SK-N-DZ (cell line): ENCODE measurements at places on chromosomes 7 and 10.

- DNase-seq: no peak
Observed at GRCh38 chr7:14303536-14303935, 314.1 kb upstream of the ETV1 start.

DNA sequence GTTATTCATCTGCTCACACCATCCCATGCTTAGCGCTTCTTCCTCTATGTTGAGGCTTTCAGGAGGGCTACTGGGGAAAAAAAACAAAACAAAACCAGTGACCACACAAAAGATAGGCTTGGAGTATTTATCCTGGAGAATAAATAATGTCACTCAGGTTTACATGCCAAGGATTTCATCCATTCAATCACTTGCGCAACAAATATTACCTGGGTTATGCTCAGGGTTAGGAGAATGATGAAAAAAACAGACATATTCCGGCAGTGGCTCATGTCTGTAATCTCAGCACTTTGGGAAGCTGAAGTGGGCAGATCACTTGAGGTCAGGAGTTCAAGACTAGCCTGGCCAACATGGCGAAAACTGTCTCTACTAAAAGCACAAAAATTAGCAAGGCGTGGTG lies 3.3 kb upstream of the ELOVL3 start:
- no peak for DNase-seq

GRCh38 chr10:127153181-127153580 lies 43.2 kb downstream of the INSYN2A start:
- DNase-seq: no peak

GRCh38 chr10:36423821-36424248 lies 701.6 kb upstream of the ANKRD30A start:
- no peak for DNase-seq

DNA sequence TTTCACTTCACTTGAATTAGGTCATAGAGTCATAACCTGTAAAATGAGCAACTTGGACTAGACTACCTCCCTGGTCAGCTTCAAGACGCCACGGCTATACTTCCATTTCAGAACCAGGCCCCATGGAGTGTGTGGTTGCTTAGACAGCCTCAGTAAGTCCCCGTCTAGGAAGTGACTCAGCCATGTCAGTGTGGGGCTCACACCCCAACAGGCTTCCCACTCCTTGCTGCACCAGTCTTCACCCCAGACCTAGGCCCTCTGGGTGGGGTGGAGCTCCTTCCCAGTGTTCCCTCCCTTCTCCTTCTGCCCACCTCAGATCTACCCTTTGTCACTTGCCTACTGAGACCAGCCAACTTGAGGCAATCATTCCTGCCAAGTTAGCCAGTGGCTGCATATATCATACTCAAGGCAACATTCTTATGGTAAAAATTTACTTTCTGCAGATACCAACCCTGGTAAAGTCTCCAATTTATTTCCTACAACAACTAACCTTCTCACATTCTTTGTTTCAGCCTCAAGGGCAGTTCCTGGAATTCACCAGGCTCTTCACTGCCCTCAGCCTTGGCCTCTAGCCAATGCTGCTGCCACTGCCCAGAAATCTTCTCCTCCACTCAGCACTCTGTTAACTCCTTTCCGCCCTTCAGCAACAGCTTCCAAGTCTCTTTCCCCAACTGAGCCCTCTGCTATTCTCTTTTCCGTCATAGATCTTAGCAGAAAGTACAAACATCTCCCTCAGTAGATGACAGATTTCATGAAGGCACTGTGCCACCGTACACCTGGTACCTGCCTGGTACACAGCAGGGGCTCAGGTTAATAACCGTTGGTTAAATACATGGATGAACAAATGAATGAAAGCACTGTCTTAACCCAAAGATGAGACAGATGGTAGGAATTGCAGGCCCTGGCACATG lies 31.3 kb upstream of the ZNRF2 start:
- no peak for DNase-seq

DNA sequence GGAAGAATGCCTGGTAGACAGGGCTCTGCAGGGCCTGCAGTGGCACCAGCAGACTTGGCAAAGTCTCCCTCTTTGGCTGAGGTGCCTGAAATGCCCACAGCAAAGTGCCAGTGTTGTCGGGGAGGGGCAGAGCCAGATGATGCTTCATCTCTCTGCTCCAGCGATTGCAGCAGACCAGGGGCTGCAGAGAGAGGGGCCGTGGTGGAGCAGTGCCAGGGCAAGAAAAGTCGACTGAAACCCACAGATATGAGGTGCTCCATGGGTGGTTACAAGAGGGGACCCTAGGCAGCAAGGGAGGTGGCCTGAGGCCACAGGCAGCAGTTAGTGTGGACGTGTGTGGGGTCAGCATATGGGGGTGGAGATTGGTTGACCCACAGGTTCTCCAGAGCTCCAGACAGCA lies 123.5 kb upstream of the SHH start:
- DNase-seq: no peak

DNA sequence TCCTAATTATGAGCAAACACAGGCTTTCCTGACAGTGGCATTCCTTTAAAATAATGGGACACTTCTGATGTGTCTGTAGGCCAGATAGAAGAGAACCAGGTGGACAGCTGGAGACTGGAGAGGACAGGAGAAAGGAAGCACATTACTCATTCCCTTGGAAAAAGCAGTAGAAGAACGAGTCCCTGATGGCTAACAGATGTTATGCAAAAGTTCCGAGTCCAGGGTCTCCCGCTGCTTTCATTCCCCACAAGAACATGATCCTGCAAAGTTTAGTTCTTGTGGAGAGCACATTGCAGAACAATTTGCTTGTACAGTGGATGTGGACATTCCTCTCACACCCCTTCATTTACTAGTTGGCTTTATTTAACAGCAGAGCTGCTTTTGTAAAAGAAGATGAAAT lies 137.6 kb downstream of the GPAM start:
- DNase-seq: no peak

DNA sequence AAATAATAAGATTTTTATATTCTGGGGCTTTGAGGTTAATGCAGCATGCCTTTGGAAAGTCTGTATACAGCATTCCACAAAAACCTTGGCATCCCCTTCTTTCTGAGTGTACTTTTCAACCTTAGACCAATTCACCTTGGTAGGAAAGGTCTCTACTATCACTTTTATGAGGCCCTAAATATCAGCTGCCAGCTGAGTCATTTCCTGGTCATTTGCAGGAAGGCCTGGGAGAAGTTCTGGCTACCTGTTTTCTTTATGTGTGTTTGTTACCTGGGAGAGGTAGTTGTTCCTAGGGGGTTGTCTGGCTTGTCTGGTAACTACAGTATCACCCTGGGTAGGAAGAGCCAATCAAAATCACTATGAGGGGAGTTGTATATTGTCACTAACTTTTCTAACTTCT lies 4.1 kb downstream of the SPAM1 start:
- DNase-seq: no peak

DNA sequence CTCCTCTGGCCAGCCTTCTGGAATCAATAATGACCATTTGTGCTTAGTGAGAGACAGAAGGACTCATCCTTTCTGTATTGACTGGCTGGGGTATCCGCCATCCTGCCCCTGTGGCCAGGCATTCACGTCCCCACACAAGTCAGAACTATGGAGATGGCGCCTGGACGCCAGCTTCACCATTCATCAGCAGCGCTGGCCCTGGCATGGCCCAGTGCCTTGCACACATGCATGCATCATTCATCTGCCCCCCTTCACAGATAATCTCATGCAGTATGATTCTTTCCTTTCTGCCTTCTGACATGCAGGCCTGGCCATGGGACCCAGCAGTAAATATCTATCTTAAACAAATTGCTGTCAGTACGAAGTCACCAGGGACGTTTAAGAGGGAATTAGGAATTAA lies 114.8 kb upstream of the MKI67 start:
- DNase-seq: no peak

- no peak for DNase-seq
Observed at GRCh38 chr7:150666412-150666811, 19.1 kb upstream of the GIMAP2 start.

DNA sequence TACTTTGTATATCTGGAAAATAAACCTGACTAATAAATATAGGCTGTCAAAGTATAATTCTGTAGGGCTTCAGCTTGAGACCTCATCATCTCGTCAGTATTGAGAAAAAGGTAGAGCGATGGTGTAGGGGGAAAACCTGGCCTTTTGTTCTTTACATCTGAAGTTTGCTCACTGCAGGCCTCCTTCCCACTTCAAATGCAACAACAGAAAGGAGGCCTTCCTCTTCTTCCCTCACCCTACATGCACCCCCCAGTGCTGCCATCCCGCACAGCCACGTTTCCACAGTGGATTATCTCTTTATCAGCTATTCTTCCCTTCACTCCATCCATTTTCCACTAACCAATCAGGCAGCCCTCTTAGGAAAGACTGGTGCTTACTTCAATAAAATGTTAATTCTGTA lies 112.3 kb downstream of the VTI1A start:
- no peak for DNase-seq

DNA sequence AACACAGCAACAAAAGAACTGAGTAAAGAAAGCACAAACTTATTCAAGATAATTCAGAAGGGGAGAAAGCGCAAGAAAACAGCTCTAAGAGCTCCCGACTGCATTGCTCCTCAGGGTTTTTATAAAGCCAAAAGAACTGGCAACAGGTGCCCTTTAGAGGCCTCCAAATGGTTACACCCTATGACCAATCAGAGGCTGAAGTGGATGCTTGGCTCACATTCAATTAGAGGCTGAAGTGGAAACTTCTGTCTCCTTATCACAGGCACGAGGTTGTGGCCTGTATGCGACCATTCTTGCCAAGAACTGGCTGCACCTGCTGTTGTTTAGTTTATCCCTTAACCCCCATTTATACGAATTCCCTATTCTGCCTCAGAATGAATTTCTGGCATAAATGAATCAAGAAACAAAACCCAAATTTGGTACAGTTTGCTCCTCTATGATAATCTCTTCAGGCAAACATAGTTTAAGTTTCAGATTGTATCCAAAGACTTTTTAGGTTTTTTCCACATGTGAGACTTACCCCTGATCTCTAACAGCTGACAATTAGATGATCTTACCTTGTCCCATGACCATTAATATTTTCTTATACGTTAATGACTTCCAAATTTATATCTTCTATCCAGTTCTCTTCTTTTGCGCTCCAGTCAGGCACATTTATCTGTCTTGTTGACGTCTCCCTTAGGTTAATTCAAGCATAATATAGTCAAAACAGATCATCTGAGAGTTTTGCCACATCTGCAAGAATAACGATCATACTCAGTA lies 504.8 kb downstream of the NXPH1 start:
- DNase-seq: no peak

- no peak for DNase-seq
Observed at GRCh38 chr7:67251986-67252558, 255.4 kb downstream of the TYW1 start.

- DNase-seq: no peak
Observed at GRCh38 chr10:60963441-60964256, 19.7 kb upstream of the RHOBTB1 start.

DNA sequence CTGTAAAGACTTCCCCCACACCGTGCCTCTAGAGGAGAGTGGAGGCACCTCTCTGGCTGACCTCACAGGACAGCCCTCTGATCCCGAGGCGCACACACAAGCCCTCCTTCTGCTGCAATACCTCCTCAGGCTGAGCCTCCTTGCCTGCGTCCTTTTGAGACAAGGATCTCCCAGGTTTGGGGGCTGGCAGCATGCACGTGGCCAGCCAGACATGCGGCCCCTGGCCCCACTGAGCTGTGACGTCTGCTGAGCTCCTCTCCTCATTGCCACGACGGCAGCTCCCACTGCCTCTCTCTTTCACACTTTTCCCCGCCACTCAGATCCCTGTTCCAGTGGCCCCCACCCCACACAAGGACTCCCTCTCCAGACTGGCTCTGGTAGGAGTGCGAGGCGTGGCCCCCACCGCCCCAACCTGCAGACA lies 12.2 kb upstream of the DNAAF5 start:
- no peak for DNase-seq

DNA sequence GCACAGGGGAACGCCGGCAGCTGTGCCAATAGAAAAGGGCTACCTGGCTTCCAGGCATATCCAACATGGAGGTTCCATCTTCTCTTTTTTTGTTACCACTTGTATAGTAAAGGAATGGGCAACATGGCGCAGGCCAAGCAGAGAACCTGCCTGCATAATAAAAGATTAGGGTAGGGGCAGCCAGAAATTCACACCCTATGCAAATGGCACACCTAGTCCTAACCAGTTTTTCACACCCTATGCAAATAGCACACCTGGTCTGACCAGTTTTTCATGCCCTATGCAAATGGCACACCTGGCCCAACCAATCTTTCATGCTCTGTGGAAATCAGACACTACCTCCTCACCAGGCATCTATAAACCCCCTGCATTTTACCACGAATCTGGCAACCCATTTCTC lies 369.5 kb downstream of the IPMK start:
- DNase-seq: no peak

GRCh38 chr10:101221963-101222531 lies 7.2 kb downstream of the LBX1 start:
- no peak for DNase-seq

DNA sequence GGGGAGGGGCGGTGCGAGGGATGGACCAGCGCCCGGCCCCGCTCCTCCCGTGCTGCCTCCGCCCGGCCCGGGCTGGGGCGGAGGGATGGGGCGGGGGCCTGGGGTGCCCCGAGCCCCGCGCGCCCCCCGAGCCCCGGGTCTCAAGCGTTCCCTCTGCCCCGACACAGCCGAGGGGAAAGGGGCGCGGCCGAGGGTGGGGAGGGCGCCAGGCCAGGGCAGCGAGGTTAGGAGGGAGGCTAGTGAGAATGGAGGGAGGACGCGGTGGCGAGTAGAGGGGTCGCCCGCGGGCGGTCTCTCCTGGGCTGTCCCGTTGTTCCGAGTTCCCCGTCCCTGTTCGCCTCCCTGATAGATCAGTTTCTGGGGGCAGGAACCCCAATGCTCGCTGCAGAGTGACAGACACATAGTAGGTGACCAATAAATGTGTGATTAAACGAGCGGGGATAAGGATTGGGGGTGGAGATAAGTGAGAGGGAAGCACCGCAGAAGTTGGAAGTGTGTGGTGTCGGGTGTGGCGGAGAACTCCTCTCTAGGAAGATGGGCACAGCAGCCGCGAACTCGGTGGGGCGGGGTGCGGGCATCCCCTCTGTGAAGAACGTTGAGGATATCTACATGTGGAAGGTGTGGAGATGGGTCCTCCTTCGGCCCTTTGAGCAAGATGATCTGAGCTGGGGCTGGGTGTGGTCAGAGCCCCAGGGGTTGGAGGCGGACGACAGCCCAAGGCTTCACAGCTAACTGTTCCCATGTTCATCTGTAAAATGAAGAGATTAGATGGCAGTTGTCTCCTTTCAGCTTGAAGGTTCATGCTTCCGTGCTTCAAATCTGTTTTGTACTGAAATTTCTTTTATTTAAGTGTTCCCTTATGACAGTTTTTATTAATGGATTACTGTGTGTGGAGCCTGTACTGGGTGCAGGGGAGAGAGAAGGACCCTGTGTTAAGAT lies 580 bp downstream of the ZNF775 start:
- no peak for DNase-seq

DNA sequence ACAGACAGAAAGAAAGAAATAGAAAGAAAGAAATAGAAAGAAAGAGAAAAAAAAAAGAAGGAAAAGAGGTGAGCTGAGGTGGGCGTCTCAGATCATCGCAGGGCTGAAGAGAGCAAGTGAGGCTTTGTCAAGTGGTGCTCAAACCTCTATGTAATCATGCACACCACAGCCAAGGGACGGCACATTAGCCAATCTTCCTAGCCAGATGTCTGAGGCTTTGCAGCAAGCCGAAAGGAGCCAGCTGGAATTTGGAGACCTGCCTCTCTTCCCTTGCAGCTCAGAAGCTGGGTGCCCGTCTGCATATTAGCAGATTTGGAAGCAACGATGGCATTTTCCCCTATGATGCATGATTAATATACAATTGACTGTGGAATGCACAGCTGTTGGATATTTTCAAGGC lies 52.5 kb downstream of the ADRA2A start:
- no peak for DNase-seq
